Aorta (tissue), 5 donors: ENCODE measurements at places on chromosomes 2 and 18. TPM values are rescaled to one million over a fixed set of nuclear protein-coding genes. Genes with fewer than 3 reads are reported as not detected.

- H3K4me1 ChIP-seq: no peaks in the 10 kb centered on the region
- no peaks in the 10 kb centered on the region for H3K36me3 ChIP-seq
- no peak for DNase-seq
- no peak overlapping the region for H3K4me3 ChIP-seq
- no peak overlapping the region for H3K27ac ChIP-seq
- no peaks in the 10 kb centered on the region for H3K27me3 ChIP-seq
These were observed 3.4 kb upstream of the RAB6D start for GRCh38 chr2:131367352-131367751.

DNA sequence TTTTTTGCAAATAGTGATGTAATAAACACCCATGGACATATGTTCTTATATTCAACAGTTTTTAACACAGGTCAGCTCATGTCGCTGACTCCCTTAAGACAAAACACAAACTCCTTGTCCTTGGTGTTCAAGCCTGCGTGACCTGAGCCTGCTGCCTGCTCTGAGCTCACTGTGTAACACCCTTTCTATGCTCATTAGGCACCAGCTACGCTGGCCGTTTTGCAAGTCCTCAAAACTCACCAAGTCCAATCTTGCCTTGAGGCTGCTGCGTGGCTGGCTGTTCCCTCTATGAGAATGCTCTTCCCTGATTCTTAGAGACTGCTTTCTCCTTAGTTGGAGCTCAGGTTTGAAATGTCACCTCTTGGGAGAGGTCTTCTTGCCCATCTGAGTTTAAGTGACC is 100.5 kb upstream of the GLI2 start:
- no peak overlapping the region for H3K4me3 ChIP-seq
- H3K27me3 ChIP-seq: no peaks in the 10 kb centered on the region
- no peak overlapping the region for H3K27ac ChIP-seq
- no peaks in the 10 kb centered on the region for H3K4me1 ChIP-seq
- H3K36me3 ChIP-seq: no peaks in the 10 kb centered on the region

The TANC1 gene
- polyA plus RNA-seq: 7.8 TPM

The MAP3K19 gene
- polyA plus RNA-seq: not detected

GRCh38 chr2:159243529-159243928 is 43.0 kb downstream of the WDSUB1 start:
- H3K27ac ChIP-seq: no peak overlapping the region
- DNase-seq: no peak
- no peaks in the 10 kb centered on the region for H3K27me3 ChIP-seq
- no peaks in the 10 kb centered on the region for H3K4me1 ChIP-seq
- H3K36me3 ChIP-seq: peaks cover 1% of the 10 kb centered on the region

- no peaks in the 10 kb centered on the region for H3K27me3 ChIP-seq
- no peak overlapping the region for H3K4me3 ChIP-seq
- no peak for DNase-seq
These were observed 841.0 kb upstream of the ID2 start for GRCh38 chr2:7840651-7841380.

GRCh38 chr2:157085522-157085921 is 172.0 kb upstream of the GALNT5 start:
- H3K27me3 ChIP-seq: no peaks in the 10 kb centered on the region
- no peaks in the 10 kb centered on the region for H3K36me3 ChIP-seq
- no peak for DNase-seq
- H3K27ac ChIP-seq: no peak overlapping the region
- no peak overlapping the region for H3K4me3 ChIP-seq

DNA sequence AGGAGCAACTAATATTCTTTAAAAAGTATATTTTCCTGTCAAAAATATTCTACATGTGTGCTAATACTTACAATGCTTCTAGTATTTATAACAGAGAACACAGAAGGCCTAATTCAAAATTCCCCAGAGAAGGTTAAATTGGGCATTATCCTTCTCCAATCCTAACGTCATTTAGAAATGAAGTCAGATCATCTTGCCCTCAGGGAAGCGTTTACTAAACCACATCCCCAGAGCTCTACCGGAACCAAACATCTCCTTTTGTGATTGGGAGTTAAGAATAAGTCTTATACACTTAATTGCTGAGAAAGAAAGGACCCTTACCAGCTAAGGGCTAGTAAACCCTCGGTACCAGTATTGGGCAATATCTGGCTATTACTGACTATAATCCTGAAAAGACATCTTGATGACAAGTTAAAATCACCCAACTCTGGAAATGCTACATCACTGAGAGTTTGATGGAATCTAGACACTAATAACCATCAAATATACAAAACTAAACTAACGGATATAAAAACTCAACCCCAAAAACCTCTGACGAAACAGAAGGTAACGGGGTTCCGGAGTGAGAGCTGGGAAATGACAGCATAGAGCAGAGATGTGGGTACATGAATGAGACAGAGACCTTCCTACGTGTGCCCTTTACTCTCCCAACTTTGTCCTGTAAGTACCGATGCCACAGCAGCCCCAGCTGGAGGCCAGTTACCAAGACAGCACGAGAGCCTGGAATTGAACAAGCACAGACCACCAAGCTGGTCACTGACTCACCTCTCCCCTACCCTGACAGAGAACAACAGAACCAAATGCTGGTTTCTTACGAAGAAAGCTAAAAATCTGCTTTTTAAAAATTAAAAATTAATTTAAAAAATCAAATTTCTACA is 35.0 kb downstream of the WDSUB1 start:
- H3K4me3 ChIP-seq: no peak overlapping the region
- H3K27me3 ChIP-seq: no peaks in the 10 kb centered on the region
- no peak for DNase-seq
- no peaks in the 10 kb centered on the region for H3K4me1 ChIP-seq
- H3K27ac ChIP-seq: no peak overlapping the region

The MATN3 gene
- 1.9 TPM for polyA plus RNA-seq
